ENCODE measurements at places on chromosomes 5 and 9. TPM values are rescaled to one million over a fixed set of nuclear protein-coding genes. Genes with fewer than 3 reads are reported as not detected.

Gene PTGR1
- 348 TPM for total RNA-seq

Gene SLC46A2
- not detected for total RNA-seq

Gene CHMP5
- total RNA-seq: 84.0 TPM

Gene HK3
- not detected for total RNA-seq

Gene MYORG
- total RNA-seq: 6.3 TPM

Gene PALM2AKAP2
- 0.44 TPM for total RNA-seq

Gene RRAGA
- total RNA-seq: 108 TPM

Gene HTR4
- total RNA-seq: not detected

Gene EIF4E1B
- total RNA-seq: not detected

Gene NRG2
- 2.0 TPM for total RNA-seq

Gene VCP
- 272 TPM for total RNA-seq

Gene PCDHB5
- 1.2 TPM for total RNA-seq

Gene KIF12
- total RNA-seq: 2.1 TPM

Gene RASGRF2
- 1.6 TPM for total RNA-seq

Gene NUTM2G
- total RNA-seq: not detected

Gene SIL1
- 24.3 TPM for total RNA-seq

Gene HAND1
- total RNA-seq: 0.25 TPM

Gene TMC1
- 0.10 TPM for total RNA-seq

Gene PAEP
- 0.45 TPM for total RNA-seq

Gene WDR31
- total RNA-seq: 1.1 TPM

Gene PDE6A
- total RNA-seq: 0.42 TPM

Gene DAB2IP
- total RNA-seq: 15.3 TPM

Gene LRRC19
- not detected for total RNA-seq

Gene ANKRD31
- total RNA-seq: not detected

Gene SPATA31D4
- total RNA-seq: not detected

Gene BTNL3
- total RNA-seq: not detected
